ENCODE measurements at places on chromosomes 12 and 14.

DNA sequence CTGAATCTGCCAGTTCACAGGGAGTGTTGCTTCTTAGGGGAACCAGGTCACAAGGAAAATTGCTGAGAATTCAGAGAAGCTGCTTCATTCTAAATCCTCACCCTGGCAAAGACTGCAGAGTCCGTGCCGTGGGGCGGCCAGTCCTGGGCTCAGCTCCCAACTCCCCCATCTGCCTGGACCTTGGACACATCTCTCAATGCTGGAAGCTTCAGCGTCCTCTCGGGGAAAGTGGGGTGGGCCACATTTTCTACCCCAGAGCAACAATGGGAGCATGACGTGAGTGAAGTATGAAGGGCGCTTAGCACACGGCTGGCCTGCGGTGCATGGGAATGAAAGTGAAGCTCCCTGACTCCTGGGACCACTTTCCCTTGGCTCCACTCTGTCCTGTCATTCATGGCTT lies 31.2 kb downstream of the HVCN1 start:
- no peak for DNase-seq

DNA sequence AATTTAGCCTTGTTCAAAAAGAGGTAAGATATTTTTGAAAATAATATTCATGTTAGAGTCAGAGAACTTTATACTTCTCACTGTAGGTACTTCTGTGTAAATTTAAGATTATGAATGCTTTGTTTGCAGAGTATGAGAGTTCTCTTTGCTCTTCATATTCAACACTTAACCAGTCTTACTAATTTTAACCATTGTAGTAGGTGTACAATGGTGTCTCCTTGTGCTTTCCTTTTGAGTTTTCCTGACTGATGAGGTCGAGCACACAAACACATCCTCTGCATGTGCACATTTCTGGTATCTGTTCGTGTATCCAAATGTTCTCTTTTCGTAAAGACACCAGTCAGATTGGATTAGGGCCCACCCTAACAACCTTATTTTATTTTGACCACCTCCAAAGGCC lies 45.8 kb downstream of the MIA2 start:
- no peak for DNase-seq

DNA sequence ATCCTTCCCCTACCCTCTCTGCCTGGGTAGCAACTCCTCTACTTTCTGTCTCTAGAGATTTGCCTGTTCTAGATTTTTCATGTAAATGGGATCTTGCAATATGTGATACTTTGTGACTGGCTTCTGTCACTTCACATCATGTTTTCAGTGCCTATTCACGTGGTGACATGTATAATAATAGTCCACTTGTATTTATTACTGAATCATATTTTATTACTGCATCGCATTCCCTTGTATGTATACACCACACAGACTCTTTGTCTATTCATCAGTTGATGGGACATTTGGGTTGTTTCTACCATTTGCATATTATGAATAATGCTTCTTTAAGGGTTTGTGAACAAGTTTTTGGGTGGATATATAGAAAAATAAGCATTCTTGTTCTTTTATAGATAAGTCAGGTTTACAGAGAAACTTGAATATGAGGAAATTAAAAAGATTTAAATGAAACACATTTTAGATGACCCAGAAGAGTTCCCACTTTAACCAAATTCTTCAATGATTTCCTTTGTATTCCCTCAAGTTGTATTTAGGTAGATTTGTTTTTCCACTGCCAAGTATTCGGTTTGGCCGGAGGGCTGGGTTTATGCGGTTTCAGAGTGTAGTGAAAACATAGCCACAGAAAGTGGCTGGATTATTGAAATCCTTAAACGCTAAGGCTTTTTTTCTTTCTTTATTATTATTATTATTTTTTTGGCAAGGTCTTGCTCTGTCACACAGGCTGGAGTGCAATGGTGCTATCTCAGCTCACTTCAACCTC lies 178.7 kb upstream of the TMTC1 start:
- no peak for DNase-seq

DNA sequence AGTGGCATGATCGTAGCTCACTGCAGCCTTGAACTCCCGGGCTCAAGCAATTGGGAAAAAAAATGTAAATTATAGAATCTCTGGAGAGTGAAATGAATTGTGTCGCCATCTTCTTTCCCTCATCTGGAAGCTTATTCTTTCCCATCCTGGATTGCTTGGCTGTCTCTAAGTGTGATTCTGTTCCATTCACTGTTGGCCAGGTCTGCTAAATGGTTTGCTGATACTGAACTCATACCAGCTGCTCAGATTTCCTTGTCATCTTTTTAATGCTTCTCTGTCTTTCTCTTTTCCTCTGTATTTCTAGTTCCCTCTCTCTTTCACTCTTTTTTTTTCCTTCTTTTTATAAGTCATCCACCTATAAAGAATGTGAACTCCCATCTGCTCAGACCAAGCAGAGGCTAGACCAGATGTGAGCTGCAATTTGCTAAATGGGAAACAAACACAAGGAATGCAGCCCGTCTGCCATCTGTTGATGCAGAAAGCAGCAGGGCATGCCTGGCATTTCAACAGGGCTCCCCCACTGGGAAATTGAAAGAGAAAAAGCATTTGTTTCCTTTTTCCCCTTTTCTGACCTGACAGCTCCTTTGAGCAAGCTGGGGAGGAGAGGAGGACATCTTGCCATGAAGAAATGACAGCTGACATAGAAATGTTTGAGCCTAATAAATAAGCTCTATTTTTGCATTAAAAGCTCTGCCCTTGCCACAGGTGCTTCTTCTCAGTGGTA lies 1823.6 kb upstream of the FLRT2 start:
- no peak for DNase-seq

DNA sequence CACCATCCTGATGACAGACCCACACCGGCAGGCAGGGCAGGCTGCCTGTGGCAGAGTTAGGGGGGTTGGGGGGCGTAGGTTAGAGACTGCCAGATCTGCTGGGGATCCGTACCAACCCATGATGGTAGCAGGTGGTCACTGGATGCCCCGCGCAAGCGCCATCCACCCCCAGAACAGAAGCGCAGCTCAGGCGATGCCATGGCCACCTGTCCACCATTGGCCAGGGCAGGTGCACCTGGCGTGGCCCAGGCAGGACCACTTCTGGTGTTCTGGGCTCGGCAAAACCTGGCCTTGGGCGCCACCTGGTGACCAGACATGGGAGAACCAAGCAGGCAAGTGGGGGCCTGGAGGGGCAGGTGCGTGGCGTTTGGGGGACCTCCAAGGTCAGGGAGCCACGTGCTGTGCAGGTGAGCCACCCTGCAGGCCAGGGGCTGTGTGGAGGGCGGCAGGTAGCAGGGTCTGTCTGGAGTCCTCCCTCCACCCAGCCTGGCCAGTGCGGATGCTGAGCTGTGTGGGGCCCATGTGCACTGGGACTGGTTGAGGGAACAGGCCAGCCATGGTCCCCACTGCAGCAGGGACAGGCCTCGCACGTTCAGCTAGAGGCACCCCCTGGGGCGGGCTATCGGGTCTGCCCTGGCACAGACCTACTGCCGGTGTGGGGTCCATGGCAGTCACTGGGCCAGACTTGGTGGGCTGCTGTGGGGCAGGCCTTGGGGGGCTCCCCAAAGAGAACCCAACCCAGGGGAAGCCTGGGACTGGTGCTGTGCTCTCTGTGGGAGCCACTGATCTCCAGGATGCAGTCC lies 15.6 kb downstream of the BAG5 start:
- peak; percentile 56 for DNase-seq

DNA sequence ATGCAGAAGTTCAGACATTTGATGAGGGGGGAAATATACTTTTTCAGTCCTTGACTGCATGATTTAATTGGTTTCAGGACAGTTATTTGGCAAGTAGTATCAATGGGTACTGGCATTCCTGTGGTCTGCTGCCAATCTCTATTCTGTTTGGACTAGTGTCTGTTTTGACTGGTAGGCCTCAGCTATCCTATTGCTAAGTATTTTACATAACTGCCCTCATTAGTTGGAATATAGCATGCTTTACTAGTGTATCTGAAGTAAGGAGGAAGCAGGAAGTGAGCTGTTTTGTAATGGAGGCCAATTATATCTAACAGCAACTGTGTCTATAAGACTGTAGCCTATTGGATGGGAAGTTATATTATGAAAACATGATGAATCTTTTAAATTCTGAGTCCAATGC lies 104.3 kb downstream of the FLRT2 start:
- no peak for DNase-seq

GRCh38 chr12:42760550-42760949 lies 171.0 kb upstream of the PRICKLE1 start:
- DNase-seq = no peak

GRCh38 chr12:109307051-109307450 lies 2.0 kb downstream of the FOXN4 start:
- DNase-seq = no peak

DNA sequence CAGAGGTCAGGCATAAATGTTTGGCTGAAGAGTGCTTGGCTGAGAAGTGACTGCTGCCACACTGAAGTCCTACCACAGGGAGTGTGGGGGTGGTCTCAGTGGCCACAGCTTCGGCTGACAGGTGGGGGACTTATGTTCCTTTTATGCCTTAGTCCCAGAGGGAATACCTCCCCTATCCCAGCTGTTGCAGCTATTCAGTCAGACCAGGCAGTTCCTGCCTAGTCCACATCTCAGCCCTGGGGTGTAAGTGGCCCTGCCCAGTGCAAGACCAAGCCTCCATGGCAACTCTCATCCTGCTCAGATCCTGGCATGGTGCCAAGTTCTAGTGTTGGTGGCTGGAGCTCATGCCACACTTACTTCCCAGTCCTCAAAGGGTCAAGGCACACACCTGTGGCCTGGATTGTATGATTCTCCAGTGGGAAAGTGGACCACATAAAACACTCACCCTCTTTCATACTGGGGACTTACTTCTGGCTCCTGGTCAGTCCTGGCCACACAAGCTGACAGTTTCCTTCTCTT lies 161.3 kb upstream of the CAND1 start:
- DNase-seq = no peak

GRCh38 chr14:52220924-52221811 lies 46.3 kb upstream of the PTGDR start:
- no peak for DNase-seq

- DNase-seq = no peak
Observed at GRCh38 chr14:62179367-62180018, 417.3 kb downstream of the SNAPC1 start.

DNA sequence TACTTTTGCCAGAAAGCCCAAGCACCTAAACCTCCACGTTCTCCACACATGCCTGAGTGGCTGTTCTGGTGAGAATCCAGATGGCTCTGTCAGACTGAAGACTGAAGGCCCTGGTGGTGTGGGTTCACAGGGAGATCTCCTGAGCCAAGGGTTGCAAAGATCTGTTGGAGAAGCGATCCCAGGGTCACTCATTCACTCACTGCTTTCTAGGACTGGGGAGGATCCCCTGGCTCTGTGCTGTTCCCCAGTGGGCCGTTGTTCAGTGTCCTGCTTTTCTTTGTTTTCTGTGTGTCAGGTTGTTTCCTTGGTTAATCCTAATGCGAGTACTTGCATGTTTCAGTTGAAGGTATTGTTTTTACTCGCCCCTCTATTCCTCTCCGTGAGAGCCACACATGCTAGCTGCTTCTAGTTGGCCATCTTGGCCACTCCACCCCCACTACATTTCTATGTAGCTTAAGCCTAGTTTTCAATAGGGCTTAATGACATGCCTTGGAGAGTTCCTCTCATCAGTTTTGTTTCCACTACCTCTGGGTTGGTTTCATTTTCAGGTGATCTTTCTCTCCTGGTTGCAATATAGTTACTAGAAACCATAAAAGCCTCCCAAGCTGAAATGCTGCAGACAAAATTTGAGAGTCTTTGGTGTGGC lies 144.5 kb upstream of the SLC38A2 start:
- no peak for DNase-seq

- DNase-seq = no peak
Observed at GRCh38 chr14:99678198-99678597, 5.9 kb upstream of the CYP46A1 start.

DNA sequence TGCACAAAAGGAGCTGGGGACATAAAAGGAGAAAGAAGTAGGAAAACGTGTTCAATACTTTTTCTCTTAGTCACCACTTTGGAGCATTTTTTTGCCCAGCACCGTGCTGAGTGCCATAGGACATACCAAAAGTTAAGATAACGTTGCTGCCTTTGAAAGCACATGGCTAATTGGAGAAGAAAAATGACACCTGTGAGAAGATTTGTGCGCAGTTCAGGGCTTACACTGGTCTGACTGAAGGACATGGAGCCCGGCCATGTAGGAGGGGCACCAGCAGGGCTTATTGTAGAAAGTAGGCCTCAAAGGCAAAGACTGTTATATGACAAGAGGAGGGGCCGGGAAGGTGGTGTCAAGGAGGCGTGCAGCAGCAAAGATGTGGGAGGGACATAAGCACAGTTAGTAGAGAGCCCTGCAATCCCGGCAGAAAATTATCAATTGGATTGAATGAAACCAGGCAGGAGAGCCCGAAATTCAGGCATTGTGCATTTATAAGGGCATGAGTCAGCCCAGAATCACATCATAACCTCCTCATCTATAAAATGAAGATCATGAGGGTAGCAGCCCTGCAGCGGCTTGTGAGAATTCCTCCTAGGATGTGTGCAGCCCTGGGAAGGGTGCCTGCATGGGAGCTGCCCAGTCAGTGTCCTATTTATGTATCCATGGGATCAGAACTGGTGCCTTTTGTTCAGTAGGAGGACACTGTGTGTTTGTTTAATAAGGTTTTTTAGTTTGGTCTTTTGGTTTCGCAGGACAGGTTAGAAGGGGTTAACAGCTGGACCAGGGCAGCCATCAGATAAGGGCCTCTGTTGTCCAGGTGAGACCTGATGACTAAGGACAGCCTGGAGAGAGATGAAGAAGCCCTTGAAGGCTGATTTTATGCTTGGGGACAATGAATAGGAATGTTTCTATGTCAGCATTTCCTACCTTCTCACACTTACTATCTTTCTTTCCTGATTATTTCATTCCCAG lies 122.4 kb downstream of the GPR135 start:
- no peak for DNase-seq

DNA sequence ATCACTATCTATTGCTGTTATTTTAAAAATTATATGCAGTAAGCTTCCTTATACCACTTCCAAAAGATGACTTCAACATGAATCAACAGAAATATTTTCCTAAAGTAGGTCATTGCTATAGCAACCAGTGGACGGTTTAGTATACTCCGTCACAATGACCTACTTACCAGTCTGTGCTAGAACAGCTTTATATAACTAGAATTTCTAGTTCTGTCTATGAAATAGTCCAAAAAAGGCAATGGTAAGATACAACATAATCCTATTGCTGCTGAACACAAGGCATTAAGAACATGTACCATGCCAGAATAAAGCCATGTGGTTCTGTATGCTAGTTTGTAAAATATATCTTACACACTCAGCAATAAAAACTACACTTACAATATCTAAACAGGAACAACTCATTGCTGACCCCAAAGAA lies 40.7 kb upstream of the MTERF2 start:
- no peak for DNase-seq

- no peak for DNase-seq
Observed at GRCh38 chr12:85325442-85325841, 45.4 kb downstream of the ALX1 start.

Data from stimulated activated CD4-positive, alpha-beta T cell treated with anti-CD3 and anti-CD28 coated beads, Interleukin-1b, Interleukin-23, amount 100 ng/mL, for 1 hour (primary cell).